ENCODE measurements at places on chromosomes 12 and 14.
A peak's percentile ranks its signal among the peaks of the same experiment; 100 is the strongest.

DNA sequence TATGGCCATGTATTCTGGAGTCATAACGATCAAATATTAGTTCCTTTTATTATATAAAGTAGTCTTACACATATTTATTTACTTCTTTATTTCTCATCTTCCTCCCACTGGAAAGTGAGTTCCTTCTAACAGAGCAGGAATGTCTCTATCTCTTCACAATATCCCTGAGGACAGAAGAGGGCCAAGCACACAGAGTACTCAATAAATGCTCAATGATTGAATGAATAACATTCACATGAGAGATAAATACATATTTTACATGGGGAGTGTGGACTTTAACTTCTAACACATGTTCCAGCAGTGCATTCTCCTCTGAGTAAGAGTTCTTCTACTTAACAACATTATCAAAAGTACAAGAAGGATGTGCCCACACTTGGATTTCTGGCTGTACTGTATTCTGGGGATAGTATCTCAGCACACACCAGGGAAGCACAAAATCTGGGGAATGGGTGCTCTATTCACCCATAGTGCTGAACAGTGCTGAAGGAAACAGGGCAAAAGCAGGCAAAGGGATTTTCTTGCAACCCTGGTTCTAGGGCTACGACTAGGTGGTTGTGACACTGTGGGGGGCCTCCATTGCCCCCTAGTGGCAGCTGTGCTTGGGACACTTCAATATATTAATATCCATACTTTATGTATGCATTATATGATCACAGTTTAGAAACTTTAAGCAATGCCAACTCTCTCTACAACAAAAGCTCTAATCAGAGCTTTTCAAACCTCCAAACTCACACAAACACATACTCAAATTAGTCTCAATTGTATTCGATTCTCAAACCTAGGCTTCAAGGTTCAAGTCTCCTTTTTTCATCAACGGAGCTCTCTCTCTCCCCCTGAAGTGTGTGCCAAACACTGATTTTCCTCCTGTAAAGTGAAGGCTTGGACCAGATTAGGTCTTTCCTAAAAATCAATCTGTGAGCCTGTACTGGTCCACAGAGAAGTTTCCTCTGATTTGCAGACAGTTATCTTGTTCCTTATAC lies 115.5 kb downstream of the SLC2A13 start:
- DNase-seq, result no peak

- DNase-seq, result no peak
Observed at GRCh38 chr14:51185754-51186153, 54.3 kb upstream of the TMX1 start.

DNA sequence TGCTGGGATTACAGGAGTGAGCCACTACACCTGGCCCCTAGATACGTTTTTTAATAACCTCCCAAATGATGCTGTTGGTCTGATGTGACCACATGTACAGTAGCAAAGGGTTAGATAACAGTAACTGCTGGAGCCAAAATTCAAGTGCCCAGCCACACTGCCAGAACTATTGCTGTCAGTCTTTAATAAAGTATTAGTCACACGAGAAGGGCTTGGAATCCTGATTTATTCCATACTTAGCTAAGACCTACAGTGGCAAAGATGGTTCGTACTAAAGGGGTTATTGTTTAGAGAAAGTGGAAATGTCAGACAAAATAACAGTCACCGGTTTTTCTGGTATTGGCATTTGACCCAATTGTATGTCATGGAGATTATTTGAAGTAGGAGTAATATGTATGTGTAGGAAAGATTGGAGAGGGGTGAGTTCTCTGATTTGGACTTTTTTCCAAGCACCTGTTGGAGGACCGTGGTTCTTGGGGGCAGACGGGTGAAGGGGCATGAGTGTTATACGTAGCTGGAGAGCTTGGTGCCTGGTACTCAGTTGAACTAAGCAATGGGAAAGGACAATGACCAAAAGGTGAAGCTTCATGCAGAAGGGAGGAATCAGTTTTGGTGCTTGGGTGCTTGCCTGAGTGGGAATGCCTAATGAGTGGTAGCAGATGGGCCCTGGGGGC lies 9.7 kb downstream of the TUBA1C start:
- DNase-seq, result no peak

DNA sequence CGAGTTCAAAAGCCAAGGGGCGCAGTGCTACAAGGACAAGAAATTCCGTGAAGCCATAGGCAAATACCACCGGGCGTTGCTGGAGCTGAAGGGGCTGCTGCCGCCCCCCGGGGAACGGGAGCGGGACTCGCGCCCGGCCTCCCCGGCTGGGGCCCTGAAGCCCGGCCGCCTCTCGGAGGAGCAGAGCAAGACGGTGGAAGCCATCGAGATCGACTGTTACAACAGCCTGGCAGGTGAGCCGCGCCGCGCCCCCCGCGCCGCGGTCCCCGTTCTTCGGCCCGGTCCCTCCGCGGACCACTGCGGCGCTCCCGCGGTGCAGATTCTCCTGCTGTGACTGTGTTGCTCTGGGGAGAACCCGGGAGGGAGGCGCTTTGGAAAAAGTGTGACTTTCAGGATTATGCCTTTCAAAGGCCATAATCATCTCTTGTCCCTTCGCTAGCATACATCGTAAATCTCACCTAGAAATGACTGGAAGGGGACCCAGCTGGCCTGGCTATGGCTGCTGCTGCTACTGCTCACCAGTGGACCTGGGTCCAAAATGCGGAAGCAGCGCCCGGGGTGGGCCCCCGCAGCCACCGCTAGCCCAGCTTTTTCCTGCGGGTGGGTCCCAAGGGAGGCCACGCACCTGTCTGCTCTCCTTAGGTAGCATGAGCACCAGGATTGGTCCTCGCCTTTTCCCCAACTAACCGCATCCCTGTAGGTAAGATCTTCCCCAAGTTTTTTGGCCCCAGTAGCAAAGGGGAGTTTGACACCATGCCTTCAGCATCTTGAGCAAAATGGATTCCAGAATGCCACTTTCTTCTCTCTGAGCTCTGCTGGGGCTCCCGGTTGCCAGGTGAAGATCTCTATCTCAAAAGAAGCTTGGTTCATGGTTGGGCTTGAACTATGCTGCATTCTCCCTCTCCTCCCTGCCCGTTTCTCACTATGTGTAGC lies 853 bp downstream of the TTC9 start:
- DNase-seq, result no peak

DNA sequence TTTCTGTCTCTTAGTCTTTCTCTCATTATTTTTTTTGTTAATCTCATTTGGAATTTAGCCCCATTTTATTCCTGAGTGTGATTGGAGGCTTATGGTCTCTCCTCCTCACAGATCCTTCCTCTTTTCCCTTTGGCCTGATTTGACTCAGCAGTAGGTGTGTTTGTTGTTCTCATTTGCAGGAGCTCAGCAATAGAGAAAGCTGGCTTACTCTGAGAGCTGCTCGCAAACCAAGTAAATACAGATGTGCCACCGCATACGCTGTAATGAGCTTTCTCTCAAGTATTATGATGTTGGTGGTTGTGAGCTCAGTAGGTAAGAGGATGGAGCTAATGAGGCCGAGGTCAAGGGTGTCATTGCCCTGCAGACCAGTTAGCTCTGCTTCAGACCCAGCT lies 206.5 kb downstream of the ETV6 start:
- no peak for DNase-seq

- DNase-seq, result no peak
Observed at GRCh38 chr14:87581298-87581697, 411.7 kb downstream of the GALC start.

GRCh38 chr12:128337071-128337345 lies 70.0 kb downstream of the TMEM132C start:
- no peak for DNase-seq

DNA sequence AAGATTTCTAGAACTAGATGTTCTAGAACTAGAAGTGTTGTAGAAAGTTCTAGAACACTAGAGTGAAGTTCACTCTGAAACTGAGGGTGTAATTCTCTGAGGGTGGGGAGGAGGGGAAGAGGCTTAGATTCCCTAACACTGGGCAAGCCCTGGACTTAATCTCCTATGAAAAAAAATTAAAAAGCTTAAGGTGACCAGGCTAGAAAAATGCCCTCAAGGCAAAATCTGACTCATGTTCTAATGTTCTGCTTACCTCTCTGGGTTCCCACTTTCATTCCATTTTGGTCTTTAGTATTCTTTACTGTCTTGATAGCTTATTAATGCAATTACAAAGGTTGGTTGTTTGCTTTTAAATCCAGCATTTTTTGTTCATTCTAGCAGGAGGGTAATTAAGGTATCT lies 101.5 kb downstream of the KICS2 start:
- DNase-seq, result no peak

DNA sequence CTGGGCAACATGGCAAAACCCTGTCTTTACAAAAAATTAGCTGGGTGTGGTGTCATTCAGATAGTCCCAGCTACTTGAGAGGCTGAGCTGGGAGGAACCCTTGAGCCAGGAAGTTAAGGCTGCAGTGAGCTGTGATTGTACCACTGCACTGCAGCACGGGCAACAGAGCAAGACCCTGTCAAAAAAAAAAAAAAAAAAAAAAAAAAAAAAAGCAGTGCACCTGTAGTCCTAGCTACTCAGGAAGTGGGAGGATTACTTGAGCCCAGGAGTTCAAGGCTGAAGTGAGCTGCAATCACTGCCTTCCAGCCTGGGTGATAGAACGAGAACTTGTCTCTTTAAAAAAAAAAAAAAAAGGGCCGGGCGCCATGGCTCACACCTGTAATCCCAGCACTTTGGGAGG lies 5.6 kb downstream of the REM2 start:
- no peak for DNase-seq

DNA sequence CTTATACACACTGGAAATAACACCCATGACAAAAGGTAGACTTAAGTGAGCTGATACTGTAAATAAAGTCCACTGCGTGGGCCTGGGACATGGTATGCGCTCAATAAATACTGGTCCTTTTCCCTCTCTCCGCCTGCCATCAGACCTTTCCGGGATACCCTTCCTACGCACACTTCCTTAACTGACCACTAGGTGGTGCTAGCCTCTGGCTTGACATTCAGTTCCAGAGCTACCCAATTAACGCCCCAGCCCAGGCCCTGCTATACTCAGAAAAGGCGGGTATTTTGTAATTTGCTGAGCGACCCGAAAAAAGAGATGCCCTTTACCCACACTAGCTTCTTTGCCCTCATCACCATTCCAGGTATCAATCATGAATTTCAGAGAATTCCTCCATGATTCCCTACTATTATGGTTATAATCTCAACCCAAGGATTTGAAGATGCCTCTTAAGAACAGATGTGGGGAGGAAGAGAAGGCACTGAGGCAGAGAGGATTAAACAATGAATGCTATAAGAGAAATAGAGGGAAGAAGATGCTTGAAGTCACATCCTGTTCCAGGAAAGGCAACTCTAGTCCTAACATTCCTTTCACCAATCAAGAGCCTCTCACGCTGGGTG lies 3.9 kb upstream of the LRP1 start:
- DNase-seq, result no peak

- DNase-seq, result no peak
Observed at GRCh38 chr12:60205500-60205899, 609.7 kb downstream of the SLC16A7 start.

- no peak for DNase-seq
Observed at GRCh38 chr14:96038920-96039632, at the start of gene C14orf132. C14orf132 (plus strand) TSS chr14:96039362; CDS start chr14:96039501, 139 bp downstream.

GRCh38 chr12:67430708-67431335 lies 161.7 kb downstream of the CAND1 start:
- no peak for DNase-seq

GRCh38 chr12:90621927-90622326 lies 333.0 kb downstream of the CCER1 start:
- no peak for DNase-seq

DNA sequence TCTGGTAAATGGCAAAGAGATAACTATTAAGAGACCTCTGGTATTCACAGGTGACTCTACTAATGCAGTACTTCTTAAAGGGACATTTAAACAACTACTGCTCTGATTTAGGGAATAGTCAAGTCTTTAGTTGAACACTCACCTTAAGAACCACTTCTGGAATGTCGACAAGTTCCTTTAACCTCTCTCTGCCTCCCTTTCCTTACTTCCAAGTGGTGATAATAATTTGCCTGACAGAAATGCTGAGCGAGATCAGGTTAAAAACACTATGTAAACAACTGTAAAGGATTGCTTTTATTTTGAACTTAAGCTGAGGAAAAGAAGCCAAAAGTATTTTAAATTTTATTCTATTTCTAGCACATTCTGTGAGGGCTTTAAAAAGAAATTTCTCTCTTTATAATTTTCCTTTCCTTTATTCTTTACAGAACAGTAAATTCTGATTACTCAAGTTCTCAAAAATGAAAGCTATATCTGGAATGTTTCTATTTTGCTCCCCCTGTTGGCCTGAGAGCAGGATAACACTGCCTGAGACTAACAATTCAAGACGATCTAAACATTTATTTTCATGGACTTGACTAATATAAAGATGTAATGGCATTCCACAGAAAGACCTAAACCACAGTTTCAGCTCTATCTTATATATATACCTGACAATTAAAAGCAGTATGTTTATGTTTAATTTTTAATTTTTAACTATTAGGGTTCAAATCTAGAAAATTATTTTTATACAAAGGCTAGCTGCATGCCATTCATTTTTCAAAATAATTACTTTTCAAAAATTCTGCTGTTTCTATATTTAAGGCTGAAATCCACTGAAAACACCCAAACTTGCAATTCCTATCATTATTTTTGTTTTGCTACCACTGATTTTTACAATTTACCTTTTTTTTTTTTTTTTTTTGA lies 29.2 kb downstream of the ZCCHC8 start:
- peak; percentile 46 for DNase-seq

DNA sequence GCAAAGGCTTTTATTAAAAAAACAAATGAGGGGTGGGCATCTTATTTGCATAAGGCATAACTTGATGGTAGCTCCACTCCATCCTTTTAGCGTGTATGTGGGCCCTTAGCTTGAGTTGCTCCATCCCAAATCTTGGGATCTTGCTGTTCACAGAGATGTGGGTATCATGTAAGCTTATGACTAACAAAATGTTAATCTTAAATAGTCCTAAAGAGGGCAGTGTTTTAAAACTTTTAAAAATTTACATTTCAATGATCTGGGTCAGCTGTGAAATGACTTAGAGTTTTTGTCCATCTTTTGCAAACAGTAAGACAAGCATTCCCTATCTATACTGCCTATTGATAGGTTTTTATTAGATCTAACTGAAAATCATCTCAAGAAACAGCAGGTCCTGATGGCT lies 86.0 kb downstream of the SLCO1A2 start:
- DNase-seq, result no peak

DNA sequence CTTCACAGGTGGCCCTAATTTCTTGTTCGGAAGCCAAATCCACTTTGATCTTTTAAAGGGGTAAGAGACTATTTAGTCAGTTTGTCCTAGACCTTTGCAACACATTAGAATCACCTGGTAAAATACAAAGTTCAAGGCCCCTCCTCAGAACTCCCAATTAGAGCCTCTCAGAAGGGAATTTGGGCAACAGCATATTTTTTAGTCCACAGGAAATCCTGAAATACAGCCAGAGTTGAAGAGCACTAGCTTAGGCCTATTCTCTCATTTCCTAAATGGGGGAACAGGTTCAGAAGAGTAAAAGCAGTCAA lies 151.3 kb upstream of the FSCB start:
- DNase-seq, result no peak

DNA sequence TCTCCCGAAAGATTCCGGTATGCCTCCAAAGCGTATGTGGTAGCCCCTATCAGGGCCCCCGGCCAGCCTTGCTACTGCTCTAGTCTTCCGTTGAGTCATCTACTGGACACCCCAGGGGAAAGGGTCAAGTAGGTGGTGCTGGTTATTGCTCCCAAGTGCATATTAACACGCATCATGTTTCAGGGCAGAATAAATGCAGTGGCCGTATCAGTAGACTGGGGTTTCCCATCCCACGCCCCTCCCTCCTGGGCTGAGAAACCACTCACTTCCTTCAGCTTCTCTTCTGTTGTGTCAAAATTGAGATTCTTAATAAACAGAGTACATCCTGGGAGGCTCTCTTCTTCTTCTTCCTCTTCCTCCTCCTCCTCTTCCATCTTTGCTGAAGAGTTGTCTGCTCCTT lies 39.3 kb downstream of the RBM19 start:
- no peak for DNase-seq
